ENCODE measurements at places on chromosomes 11 and 22.

DNA sequence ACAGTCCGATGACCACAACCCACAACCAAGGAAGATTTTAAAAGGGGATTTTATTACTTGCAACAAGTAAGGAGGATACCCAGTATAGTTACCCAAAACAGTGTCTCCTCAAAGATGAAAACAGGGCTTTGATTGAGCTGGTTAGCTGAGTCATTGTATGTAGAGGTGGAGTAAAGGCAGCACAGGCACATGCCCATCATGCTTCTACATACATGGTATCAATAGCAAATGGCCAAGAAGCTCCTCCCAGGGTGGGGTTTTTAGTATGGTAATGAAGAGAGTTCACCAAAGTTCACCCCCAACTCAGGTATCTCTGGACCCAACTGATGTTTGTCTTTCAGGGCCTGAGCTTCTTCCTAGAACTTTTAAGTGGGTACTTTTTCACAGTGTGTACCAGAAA, 157.1 kb upstream of the CEP126 start:
- DNase-seq = no peak

- no peak for DNase-seq
These were observed 53.3 kb downstream of the PPFIA1 start for GRCh38 chr11:70323806-70324205.

DNA sequence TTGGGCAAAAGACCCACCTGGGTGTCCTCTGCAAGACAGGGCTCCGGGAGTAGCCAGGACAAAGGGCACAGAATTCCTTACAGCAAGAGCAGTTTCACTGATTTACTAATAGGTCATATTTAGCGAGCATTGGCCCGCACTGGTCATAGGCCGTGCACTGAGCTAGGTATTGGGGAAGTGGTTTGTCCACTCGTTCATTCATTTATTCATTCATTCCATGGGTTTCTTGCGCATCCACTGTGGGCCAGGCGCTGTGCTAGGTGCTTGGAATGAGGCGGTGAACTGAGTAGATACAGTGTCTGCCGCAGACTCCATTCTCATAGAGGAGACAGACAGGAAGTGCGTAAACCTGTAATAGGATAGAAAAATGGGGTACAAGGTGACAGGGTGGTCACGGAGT, 13.2 kb upstream of the LINC01488 start:
- no peak for DNase-seq

- DNase-seq = peak; percentile 97
These were observed 7.2 kb downstream of the KCNK7 start for GRCh38 chr11:65588199-65589054.

DNA sequence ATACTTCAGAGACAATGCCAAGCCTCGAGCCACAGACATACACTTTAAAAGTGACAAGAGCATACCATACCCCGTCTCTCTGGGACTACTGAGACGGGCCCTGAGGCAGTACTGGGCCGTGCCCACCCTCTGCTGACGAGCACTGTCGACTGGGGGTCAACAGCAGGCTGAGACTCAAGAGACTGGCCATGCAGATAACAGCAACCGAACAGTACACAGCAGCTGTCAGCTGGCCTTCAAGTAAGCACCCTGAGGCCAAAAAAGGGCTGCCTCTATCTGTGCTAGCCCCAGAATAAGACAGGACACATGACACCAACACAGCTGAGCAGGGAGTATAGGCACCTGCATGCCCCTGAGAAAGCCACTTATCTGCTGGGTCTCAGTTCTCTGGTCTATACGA, 18.9 kb upstream of the TMEM121B start:
- no peak for DNase-seq

DNA sequence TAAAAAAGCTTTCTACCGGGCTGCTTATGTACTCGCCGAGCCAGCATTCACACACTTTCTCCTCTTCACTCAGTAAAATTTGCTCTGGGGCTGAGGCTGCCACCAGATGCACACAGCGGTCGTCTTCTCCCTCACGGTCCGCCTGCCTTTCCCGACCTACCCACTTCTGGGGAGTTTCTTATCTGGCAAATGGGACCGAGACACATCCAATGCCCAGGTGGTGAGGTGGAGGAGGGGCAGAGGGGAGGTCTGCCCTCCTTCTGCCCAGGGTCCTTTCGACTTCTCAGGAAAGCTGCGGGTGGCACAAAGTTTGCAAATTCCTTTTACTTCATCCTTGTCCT, 43.9 kb downstream of the GRIK4 start:
- DNase-seq = no peak

- DNase-seq = no peak
These were observed 723.2 kb downstream of the BRD1 start for GRCh38 chr22:49104434-49104833.

- DNase-seq = peak; percentile 79
These were observed 11.2 kb upstream of the MALAT1 start for GRCh38 chr11:65487467-65488272.

GRCh38 chr11:92589512-92589911, 364.9 kb downstream of the FAT3 start:
- DNase-seq = no peak

DNA sequence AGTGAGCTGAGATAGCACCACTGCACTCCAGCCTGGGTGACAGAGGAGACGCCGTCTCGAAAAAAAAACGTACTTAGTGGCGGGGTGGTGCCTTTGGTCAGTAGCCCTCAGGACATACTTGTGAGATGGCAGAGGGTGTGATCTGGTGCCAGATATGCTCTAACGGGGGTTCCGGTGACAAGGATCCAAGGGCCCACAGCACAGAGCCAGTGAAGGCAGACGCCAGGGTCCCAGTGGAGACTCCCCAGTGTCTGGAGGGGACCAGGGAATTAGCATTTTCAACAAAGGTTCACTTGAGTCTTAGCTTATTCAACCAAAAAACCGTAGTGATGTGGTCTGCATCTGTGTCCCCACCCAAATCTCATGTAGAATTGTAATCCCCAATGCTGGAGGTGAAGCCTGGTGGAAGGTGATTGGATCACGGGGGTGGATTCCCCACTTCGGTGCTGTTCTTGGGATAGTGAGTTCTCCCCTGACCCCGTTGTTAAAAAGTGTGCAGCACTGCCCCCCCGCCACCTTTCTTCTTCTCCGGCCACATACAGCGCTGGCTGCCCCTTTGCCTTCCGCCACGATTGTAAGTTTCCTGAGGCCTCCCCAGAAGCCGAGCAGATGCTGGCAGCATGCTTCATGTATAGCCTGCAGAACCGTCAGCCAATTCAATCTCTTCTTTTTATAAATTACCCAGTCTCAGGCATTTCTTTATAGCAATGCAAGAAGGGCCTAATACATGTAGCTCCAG, 26.6 kb upstream of the OSBPL5 start:
- DNase-seq = no peak

DNA sequence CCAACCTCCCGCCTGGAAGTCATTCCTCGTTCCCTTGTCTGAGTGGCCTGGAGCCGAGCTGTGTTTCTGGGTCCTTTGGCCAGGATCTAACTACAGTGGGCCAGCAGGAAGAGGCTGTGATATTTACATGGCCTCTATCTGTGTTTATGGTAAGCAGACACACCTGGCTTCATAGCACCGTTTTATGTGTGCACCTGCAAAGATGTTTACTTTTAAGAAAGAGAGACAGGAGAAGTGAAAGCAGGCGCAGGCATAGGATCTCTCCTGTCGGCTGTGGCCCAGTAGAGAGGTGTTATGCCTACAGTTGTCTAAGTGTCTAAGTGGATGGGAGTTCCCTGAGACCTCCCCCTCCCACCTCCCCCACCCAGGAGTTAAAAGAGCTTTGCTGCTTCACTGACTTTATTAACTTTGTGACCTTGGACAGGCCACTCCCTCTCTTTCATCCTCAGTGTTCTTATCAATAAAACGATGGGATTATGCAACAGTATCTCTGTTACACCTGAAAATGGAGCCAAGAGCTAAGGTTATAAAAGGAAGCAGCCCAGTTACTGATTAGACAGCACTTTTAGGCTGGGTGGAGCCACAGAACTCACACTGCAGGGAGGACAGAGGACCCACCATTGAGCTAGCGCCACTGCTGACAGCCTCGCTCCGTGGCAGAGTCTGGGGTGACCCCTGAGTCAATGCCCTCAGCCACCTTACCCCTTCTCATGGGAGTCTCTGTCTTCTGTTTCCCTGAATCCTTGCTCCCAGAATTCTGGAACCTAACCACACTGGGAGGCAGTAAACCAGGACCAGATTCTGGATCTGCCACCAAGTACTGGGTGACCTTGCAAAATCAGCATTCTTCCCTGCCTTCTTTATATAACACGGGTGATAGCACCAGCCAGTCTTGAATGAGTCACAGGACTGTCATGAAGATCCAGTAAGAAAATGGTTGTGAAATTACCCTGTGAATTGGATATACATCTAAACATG, 22.0 kb downstream of the ST14 start:
- no peak for DNase-seq

DNA sequence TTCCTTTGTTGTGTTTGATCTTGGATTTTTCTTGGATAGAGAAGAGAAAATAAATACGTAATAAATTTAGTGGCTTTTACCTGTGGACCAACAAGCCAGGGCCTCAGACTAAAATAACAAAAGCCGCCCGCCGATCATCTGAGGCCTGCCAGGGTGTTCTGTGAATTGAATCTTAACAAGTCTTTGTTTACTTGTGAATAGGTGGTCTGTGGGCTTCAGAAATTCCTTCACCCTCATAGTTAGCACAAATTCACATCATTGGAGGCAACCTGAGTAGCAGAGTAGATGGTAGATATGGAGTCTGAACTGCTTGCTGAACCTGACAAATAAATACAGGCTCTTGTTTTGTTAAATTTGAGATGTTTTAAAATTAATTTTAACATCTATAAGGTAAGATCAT, 176.3 kb upstream of the MTNR1B start:
- no peak for DNase-seq
